ENCODE measurements at places on chromosomes 11 and 22. TPM values are rescaled to one million over a fixed set of nuclear protein-coding genes. Genes with fewer than 3 reads are reported as not detected.

WBP2NL gene
- 1.6 TPM for polyA plus RNA-seq

DNA sequence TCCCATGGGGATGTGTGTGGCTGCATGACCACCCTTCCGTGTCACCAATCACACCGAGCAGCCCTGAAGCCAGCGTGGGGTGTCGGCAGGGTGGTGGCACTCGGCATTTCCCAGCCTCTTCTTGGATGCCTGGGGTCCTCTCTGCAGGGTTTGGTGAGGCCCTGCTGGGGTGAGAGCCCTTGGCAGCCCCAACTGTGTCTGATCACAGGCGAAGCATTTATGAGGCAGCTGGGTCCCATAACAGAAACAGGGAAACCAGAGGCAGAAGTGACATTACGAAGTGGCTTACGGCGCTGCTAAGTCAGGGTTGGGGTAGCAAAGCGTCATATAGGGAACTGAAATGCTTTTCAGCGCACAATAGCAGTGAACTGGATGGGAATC, 92.3 kb upstream of the SEPTIN5 start:
- DNase-seq = peak; percentile 82
- no peaks in the 10 kb centered on the region for H3K27me3 ChIP-seq

DNA sequence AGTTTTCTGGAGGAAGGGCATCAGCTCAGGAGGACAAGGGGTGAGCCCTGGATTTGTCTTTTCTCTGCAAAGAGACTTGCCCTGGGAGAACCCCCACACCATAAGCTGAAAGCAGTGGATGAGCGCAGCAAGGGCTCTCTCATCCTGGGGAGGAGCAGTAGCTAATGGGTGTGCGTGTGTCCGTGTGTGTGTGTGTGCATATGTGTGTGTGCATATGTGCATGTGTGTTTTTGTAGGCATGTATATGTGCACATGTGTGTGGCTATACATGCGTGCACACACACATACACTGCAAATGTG, 45.3 kb downstream of the SMIM38 start:
- DNase-seq = no peak
- no peaks in the 10 kb centered on the region for H3K4me1 ChIP-seq
- H3K27ac ChIP-seq = no peak overlapping the region
- no peaks in the 10 kb centered on the region for H3K36me3 ChIP-seq

REXO2 gene
- 37.2 TPM for polyA plus RNA-seq

DNA sequence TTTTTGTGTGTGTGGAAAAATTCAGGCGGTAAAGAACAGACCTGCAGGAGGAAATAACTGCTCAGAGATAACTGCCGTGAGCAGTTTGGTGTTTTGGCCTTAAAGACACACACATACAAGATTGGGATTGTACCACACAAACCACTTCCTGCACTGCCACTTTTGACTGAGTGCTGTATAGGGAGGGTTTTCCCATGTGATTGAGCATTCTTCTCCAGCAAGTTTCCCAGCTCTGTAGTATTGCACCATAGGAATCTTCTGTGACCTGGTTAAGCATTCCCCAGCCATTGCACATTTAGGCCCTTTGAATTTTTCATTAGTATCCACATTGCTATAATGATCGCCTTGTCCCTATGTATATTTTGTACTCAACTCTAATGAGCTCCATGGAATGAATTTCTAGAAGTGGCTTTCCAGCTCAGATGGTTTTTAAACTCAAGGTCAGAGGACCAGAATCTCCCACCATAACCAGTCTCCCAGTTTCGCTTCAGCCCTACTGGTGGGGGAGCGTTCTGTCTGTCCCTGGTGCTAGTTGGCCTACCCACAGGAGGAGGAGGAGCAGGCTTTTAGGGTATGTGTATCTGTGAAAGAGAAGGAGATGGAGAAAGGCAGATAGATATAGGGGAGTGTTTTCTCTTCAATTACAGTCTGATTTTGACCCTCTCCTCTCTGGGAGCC, 9.3 kb downstream of the CD82 start:
- no peak overlapping the region for H3K27ac ChIP-seq
- H3K4me1 ChIP-seq = peaks cover 91% of the 10 kb centered on the region
- H3K4me3 ChIP-seq = no peak overlapping the region
- H3K36me3 ChIP-seq = no peaks in the 10 kb centered on the region
- DNase-seq = no peak

MS4A8 gene
- not detected for polyA plus RNA-seq

RTN4RL2 gene
- polyA plus RNA-seq = 0.13 TPM

PLAAT4 gene
- polyA plus RNA-seq = 32.7 TPM

DNA sequence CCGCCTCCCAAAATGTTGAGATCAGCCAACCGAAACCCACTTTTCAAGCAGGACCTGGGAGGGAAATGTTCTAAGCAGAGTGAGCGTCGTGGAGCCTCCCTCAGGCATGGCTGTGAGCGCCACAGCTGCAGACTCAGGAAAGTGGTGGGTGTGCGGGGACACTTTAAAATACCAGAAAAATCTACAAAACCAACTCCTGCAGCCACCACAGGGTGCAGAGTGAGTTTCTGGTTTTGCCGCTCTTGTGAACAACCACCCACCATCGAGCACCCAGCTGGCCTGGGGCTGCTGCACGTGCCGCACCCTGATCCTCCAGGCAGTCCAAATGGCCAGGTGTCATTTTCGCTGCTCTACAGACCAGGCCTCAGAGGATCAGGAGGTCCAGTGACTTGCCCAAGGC, 46.9 kb downstream of the CELSR1 start:
- no peaks in the 10 kb centered on the region for H3K4me1 ChIP-seq
- no peaks in the 10 kb centered on the region for H3K27me3 ChIP-seq
- H3K4me3 ChIP-seq = no peak overlapping the region
- no peak overlapping the region for H3K27ac ChIP-seq
- DNase-seq = no peak
- no peaks in the 10 kb centered on the region for H3K36me3 ChIP-seq

A4GALT gene
- polyA plus RNA-seq = not detected

GRCh38 chr11:6497069-6497839, at the start of gene DNHD1:
TSS of gene DNHD1 (plus strand) at chr11:6497280. CDS start at chr11:6498216, 936 bp downstream.
- H3K36me3 ChIP-seq = peaks cover 17% of the 10 kb centered on the region
- H3K27ac ChIP-seq = no peak within 1 kb of the TSS
- no peaks in the 10 kb centered on the region for H3K27me3 ChIP-seq
- DNase-seq = no peak

GRCh38 chr22:40247976-40248375, 70.3 kb downstream of the TNRC6B start:
- DNase-seq = no peak
- H3K27me3 ChIP-seq = no peaks in the 10 kb centered on the region
- H3K4me1 ChIP-seq = peaks cover 12% of the 10 kb centered on the region
- H3K4me3 ChIP-seq = no peak overlapping the region

MIAT gene
- polyA plus RNA-seq = 7.4 TPM

GRCh38 chr22:25484521-25485315, 79.8 kb upstream of the GRK3 start:
- no peak overlapping the region for H3K4me3 ChIP-seq
- no peaks in the 10 kb centered on the region for H3K4me1 ChIP-seq
- DNase-seq = no peak
- H3K27me3 ChIP-seq = no peaks in the 10 kb centered on the region

DNA sequence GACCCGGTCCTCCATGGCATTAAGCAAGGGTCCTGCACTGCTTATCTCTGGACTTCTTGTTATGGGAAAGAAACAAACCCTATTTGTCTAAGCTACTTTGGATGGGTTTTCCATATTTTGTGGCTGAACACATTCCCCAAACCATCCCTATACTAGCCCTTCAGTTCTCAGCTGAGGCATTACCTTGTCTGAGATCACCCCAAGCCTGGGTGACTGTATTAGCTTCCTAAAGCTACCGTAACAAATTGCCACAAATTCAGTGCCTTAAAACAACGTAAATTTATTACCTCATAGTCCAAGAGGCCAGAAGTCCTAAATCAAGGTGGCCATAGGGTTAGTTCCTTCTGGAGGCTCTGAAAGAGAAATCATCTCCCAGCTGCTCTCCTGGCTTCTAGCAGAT, 43.1 kb upstream of the CEP295 start:
- no peak for DNase-seq
- H3K4me3 ChIP-seq = no peak overlapping the region
- no peaks in the 10 kb centered on the region for H3K4me1 ChIP-seq
- peaks cover 3% of the 10 kb centered on the region for H3K27me3 ChIP-seq
- H3K27ac ChIP-seq = no peak overlapping the region

ARHGEF17 gene
- polyA plus RNA-seq = 0.01 TPM

GRCh38 chr11:129435499-129436245, 60.0 kb downstream of the BARX2 start:
- no peak for DNase-seq
- H3K4me3 ChIP-seq = no peak overlapping the region
- no peak overlapping the region for H3K27ac ChIP-seq
- no peaks in the 10 kb centered on the region for H3K27me3 ChIP-seq
- H3K4me1 ChIP-seq = no peaks in the 10 kb centered on the region

DNA sequence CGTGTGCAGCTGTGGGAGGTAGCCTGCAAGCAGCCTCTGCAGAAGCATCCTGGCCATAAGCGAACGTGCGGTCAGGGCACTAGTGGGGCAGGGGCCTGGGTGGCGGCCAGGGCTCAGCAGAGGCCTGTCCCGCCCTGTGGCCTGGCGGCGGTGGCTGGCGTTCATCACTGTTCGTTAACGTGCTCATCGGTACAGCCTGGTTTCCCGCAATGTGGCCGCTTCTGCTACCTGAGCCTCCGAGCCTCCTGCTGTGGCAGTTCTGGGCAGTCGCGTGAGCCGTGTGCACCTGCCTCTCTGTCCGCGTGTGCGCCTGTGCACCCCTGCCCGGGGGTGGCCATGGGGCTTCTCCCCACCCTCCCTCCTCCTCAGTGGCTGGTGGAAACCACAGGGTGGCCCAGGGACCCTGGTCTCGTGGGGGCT, 117.9 kb downstream of the KCNQ1OT1 start:
- no peaks in the 10 kb centered on the region for H3K4me1 ChIP-seq
- H3K27me3 ChIP-seq = no peaks in the 10 kb centered on the region
- no peak overlapping the region for H3K4me3 ChIP-seq
- DNase-seq = no peak
- peaks cover 10% of the 10 kb centered on the region for H3K36me3 ChIP-seq
- no peak overlapping the region for H3K27ac ChIP-seq

ZC3H7B gene
- 29.8 TPM for polyA plus RNA-seq

DNA sequence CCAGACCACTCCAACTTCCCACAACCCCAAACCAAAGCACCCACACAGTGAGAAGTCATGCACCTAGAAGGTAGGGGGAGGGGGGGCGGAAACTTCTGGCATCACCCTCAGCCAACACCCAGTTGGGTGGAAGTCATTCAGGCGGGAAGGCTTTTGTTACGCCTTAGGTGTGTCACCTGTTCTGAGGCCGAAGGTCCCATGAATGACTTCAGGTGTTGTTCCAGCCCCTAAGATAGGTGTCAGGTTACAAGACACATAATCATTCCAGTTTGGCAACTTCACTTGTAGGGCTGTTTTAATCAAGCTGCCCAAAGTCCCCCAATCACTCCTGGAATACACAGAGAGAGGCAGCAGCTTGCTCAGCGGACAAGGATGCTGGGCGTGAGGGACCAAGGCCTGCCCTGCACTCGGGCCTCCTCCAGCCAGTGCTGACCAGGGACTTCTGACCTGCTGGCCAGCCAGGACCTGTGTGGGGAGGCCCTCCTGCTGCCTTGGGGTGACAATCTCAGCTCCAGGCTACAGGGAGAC, at the start of gene TMPRSS4:
TSS of gene TMPRSS4 (plus strand) at position 325 of the 528 bp plus-strand sequence. CDS start 225 bp downstream, outside the sequence.
- no peaks in the 10 kb centered on the region for H3K36me3 ChIP-seq
- no peaks in the 10 kb centered on the region for H3K27me3 ChIP-seq
- DNase-seq = no peak

DRD2 gene
- polyA plus RNA-seq = not detected

DNA sequence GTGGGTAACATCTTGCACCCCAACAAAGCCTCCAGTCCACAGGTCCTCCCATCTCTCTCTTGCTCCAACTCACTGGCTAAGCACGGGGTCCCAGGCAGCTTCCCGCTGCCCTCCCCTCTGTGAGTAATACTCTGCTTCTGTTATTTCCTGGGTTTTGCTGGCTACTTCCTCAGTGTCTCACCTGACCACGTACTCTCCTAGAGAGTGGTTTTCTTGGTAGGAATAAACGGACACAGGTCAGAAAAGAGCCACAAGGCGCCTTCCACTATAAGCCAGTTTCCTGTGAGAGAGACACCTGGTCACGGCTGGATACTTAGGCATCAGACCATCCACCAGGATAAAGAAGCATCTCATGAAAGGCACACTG, 36.0 kb downstream of the ARRB1 start:
- no peak for DNase-seq
- H3K27ac ChIP-seq = no peak overlapping the region
- no peak overlapping the region for H3K4me3 ChIP-seq
- no peaks in the 10 kb centered on the region for H3K27me3 ChIP-seq
- H3K36me3 ChIP-seq = no peaks in the 10 kb centered on the region

DNA sequence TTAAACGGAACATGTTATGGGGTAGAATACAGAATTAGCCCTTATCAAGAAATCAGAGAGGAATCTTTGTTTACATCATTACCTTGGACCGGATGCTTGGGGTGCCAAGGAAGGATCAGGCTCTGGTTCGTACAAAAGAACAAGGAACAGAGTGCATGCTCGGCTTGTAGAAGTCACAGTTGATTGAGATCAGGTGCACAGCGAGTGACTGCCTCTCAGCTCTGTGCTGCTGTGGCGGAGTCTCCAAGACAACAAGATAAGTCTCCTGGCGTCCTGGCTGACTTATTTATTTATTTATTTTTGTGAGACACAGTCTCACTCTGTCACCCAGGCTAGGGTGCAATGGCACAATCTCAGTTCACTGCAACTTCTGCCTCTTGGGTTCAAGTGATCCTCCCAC, 31.8 kb downstream of the GLB1L2 start:
- H3K36me3 ChIP-seq = no peaks in the 10 kb centered on the region
- H3K27ac ChIP-seq = no peak overlapping the region
- peaks cover 4% of the 10 kb centered on the region for H3K27me3 ChIP-seq
- H3K4me1 ChIP-seq = no peaks in the 10 kb centered on the region

- no peak overlapping the region for H3K27ac ChIP-seq
- H3K27me3 ChIP-seq = no peaks in the 10 kb centered on the region
Observed at GRCh38 chr11:64290352-64291261, 495 bp upstream of the KCNK4 start.

P2RX6 gene
- 0.35 TPM for polyA plus RNA-seq

INCENP gene
- polyA plus RNA-seq = 8.9 TPM

DNA sequence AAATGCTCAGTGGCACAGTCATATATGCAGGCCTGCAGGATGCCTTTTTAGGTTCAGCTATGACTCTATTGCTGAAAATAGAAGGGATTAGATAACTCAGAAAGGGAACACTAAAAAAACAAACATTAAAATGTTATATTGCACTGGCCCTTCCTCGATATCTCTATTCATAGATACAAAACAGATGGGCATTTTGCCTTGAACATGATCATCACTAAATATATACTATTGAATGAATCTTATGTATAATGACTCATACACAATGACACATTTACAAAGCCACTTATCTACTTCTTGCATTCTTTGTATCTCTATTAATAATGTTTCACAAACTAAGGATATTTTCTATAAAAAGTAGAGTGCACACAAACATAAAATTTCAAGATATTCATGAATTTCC, 2352.8 kb upstream of the RAG2 start:
- H3K4me1 ChIP-seq = no peaks in the 10 kb centered on the region
- H3K4me3 ChIP-seq = no peak overlapping the region
- H3K36me3 ChIP-seq = no peaks in the 10 kb centered on the region
- H3K27ac ChIP-seq = no peak overlapping the region
- DNase-seq = no peak
- no peaks in the 10 kb centered on the region for H3K27me3 ChIP-seq
